ENCODE measurements at places on chromosomes 4 and X.

GRCh38 chrX:154733066-154733425, 17.8 kb downstream of the GAB3 start:
- no peak for DNase-seq

DNA sequence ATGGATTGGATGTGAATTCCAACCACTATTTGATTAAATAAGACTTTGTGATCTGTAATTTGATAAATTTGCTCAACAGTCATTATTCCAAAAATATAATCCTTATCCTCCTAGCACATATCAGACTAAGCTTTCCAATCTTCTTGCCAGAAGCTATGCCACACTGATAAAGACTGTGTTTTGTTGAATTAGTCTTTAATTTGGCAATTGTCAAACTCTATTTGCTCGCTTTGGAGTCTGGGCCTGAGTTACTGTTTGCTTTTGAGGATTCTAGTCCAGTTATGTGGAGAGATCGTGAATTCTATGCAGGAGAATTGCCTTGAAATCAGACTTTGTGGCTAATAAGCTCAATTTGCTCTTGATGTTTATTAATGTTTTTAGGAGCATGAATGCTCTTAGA, 10.9 kb upstream of the RNF150 start:
- no peak for DNase-seq

- DNase-seq, result peak; percentile 96
Measured at GRCh38 chr4:124061413-124061812, 651.1 kb downstream of the ANKRD50 start.

DNA sequence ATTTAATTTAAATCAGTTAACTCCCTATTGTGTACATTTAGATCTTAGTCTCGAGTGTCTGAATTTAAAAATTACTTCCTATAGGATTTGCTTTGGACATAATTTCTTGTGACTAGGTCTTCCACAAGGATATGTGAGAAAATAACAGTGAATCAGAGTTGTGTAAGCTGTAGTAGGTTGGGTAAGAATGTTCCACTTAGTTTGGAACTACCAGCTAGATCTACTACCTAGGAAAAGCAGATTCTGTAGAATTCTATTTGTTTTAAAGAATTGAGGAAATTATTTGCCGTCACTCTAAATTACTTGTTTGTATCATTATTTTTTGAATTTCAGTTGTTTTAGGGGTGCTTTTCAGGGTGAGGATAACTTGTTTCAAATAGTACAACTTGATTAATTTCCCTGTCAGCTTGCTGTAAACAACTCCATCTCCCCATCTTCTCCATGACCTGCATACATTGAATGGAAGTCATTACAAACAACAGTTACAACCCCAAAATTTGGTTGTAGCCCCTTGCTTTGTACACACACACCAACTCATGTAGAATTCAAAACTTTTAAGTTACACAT, 1.3 kb downstream of the MTHFD2L start:
- DNase-seq, result peak; percentile 86

DNA sequence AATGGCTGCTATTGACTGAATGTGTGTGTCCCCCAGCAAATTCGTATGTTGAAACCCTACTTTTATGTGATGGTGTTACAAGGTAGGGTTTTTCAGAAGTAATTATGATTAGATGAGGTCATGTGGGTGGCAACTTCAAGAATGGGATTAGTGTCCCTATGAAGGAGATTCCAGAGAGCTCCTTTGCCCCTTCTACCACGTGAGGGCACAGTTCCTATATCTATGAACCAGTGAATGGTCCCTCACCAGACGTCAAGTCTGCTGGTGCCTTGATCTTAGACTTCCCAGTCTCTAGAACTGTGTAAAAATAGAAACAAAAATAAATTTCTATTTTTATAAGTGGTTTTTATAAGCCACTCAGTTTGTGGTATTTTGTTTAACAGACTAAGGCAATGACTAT, 1137.6 kb upstream of the IGFBP7 start:
- no peak for DNase-seq

DNA sequence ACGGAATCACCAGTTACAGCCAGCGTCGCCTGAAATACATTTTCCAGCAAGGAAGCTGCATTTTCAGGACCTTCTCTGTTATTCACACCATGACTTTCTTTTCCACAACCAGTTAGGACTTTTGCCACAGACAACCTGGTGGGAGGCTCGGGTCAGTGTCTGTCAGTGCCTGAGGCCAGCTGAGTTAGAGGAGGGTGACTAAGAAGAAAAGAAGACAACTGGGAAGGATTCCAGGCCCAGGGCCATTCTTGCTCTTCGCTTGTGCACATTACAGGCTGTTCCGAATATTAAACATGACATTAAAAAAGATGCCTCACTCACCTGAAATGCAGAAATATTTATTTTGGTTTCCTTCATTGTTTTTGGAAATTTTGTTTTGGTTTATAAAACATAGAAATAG, 21.4 kb upstream of the CENPU start:
- DNase-seq, result peak; percentile 72

- peak; percentile 33 for DNase-seq
Measured at GRCh38 chr4:154329268-154329868, 162.2 kb downstream of the DCHS2 start.

- no peak for DNase-seq
Measured at GRCh38 chrX:118212817-118213183, 96.2 kb upstream of the KLHL13 start.

DNA sequence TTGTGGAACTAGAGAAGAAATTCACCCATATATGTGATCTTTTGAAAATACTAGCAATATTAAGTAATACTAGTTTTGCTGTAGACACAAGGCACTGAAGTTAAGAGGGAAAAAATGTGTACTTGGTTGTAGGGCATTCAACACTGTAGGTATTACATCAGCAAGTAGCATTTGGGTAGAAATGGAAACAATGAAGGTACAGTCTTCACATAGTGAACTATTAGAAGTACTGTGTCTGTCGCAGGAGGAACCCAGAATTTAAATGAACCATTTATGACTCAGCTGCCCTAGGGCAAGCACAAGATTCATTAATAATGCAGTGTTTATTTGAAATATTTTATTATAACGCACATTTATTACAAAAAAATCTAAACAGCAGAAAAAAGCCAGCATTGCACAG, 572.7 kb upstream of the TENM3 start:
- DNase-seq, result no peak

- no peak for DNase-seq
Measured at GRCh38 chr4:112897543-112897942, 151.9 kb upstream of the ANK2 start.

DNA sequence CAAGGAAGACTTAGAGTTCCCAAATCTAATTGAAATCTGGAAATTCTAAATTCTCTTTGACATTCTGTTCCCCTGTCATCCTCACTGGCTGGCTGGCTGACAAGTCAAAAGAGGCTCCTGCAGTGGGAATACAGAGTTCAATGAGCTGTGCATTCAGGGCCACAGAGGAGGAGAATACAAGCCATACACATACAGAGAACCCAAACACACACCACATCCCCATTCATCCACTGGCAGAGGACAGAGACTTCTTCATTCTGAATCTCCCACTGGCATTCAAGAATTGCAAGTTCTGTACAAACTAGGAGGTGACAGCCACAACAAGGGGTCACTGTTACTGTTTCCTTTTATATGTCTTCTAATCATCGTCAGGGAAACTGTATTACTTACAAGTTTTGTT, 49.7 kb downstream of the SAT1 start:
- DNase-seq, result no peak

DNA sequence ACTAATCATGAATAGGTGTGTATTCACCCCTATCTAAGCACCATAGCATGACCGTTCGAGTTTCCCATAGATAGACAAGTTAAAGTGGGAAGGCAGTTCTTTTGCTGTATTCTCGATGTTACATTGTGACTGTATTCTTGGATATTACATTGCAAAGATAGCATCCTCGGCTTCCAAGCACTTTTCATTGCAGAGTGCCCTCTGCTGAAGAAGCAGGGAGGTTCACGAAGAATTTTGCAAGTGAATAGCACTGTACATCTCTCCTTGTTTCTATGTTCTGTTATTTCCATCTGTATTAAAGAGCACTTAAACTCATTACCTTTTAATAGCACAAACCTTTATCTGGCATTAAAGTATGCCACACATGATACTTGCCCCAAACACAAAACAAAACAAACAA, 426.7 kb upstream of the ARX start:
- no peak for DNase-seq

DNA sequence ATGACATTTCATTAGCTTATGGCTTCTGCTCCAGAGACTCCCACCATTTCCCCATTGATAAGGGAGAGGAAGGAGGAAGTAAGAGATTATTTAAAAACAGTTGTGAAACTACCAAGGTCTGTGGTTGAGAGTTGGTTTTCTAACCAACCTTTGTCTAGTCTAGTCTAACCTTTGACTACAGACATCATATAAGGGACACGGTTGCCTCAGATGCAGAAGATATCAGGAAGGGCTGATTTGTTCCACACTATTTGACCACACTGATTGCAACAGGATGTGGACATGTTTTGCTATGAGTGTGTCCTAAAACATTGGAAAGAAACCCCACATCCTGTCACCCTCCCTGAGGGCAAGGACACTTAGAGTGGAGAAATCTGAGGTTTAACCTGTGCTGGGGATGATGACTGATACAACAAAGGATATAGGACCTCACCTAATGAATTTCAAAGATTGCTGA, 53.0 kb downstream of the COQ2 start:
- peak; percentile 43 for DNase-seq
